ENCODE measurements at places on chromosomes 7 and 10.

DNA sequence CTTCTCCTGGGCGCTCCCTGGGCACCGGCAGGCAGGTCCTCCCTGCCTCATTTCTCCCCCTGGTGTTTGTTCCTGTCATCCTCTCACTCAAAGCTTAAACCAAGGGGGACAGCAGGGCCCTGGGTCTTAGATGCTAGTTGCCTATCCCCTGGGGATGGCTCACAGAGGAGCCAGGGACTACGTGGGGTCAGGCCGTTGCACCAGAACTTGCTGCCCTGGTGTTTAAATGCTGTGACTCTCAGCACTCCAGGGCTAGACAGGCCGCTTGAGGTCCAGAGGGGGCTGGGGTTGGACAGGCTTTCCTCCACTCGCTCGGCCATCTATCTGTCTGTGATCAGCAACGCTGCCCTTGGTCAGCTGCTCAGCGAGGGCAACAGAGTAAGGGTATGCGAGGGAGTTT is 340.3 kb downstream of the CXCL12 start:
- DNase-seq: no peak

DNA sequence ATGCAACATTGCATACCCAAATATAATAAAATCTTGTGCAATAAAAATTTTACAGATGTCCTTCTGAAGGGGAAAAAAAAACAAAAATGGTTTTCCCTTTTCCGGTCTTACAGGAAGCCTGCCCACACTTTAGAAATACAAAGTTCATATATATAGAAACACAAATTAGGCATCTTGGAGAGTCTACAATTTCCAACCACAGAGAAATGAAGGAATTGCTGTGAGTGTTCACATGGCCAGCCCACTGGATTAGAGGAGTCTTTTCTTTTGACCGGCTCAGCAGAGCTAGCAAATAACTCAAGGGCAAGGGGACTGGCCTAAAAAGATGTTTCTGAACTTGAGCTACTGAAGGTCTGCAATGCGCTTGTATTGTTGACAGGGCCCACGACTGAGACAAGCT is 92.4 kb downstream of the GLI3 start:
- no peak for DNase-seq

- DNase-seq: no peak
These were observed 297.2 kb downstream of the RPS24 start for GRCh38 chr10:78330884-78331283.

DNA sequence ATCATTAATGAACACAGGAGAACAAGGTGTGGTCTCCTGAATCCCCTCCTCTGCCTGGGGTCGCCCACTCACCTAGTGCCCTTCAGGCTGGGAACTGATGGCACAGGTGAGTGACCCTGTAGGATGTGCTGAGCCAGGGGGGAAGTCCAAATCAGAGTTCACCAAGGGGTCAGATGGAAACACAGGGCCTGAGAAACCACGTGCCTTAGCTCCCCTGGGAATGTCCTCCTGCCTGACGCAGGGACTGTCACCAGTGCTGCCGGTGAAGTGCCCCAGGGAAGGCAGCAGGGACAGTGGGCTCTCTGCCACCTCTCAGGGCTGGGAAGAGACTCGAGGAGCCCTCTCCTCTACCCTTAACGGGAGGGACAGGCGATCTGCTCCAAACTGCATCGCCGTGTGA is 5.8 kb upstream of the PYROXD2 start:
- DNase-seq: no peak

DNA sequence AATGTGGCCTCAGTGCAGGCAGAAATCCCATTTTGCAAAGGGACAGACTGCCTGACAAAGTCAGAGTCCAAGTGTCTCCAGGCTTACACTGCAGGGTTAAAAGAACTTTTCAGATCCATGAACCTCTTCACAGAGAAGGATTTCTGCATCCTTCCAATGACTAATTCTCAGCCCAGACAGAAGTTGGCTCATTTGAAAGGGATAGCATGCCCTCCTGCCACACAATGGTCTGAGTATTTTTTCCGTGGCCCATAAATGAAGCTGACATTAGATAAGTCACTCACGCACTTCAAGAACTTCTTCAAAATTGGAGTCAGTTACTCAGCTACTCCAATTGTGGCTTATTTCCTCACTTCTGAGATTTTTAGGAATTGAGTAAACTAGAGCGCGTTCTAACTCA is 170.2 kb downstream of the PLXNA4 start:
- DNase-seq: no peak

DNA sequence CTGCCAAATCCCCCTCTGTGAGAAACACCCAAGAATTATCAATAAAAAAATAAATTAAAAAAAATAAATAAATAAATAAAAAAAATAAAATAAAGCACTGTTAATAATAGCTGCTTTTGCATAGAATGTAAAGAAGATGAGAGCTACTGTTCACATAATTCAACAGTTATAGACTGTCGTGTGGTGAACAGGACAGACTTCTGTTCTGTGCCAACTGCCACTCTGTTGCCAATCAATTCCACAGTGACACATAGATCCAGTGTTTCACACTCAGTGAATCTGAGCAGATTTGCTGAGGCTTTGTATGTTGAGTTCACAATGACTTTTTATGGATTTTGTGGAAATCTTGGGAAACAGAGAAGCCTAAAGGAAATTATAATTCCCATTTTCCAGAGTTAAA is 14.9 kb downstream of the ARHGAP19 start:
- DNase-seq: no peak

DNA sequence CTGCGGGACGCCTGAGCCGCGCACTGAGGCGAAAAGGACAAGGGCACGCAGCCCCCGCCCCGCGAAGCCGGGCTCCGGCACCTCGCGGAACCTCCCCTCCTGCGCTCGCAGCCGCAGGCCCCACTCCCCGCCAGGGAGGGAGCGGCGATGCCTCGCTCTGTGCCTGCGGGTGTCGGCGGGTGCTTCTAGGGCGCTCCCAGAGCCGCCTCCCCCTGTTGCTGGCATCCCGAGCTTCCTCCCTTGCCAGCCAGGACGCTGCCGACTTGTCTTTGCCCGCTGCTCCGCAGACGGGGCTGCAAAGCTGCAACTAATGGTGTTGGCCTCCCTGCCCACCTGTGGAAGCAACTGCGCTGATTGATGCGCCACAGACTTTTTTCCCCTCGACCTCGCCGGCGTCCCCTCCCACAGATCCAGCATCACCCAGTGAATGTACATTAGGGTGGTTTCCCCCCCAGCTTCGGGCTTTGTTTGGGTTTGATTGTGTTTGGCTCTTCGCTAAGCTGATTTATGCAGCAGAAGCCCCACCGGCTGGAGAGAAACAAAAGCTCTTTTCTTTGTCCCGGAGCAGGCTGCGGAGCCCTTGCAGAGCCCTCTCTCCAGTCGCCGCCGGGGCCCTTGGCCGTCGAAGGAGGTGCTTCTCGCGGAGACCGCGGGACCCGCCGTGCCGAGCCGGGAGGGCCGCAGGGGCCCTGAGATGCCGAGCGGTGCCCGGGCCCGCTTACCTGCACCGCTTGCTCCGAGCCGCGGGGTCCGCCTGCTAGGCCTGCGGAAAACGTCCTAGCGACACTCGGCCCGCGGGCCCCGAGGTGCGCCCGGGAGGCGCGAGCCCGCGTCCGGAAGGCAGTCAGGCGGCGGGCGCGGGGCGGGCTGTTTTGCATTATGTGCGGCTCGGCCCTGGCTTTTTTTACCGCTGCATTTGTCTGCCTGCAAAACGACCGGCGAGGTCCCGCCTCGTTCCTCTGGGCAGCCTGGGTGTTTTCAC is 519 bp downstream of the ITGB8 start:
- DNase-seq: peak; percentile 44

DNA sequence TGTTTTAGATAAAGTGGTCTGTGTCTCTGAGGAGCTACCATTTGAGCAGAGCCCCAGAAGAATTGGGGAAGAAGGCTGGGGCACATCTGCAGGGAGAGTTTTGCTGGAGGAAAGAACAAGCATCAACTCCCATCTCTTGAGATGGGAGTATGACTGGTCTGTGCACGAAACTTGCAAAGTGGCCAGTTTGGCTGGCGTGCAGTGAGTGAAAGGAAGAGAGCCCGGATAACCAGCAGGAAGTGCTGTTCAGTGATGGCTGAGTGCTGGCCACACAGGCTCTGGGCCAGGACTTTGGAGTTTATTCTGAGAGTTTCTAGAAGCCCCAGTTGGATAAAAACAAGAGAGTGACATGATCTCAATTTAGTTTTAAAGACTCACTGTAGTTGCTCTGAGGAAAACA is 34.4 kb upstream of the SVIL start:
- no peak for DNase-seq

DNA sequence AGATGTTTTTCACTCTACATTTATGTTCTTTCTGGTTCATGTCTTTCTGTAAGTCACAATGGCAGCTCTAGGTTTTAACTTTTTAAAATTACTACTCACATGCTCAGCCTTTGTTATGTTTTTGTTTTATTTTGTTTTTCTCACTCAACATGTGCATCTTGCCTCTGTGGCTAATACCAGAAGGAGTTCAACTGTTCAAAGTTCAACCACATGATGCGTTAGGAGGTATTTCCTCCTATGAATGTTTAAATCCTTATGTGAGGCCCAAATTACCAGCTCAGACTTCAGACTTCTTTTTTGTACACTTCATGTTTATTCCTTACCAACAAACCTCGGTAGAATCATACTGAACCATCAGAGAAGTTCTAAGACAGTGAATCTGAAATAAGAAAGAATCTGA is 151.6 kb downstream of the MALRD1 start:
- DNase-seq: no peak

DNA sequence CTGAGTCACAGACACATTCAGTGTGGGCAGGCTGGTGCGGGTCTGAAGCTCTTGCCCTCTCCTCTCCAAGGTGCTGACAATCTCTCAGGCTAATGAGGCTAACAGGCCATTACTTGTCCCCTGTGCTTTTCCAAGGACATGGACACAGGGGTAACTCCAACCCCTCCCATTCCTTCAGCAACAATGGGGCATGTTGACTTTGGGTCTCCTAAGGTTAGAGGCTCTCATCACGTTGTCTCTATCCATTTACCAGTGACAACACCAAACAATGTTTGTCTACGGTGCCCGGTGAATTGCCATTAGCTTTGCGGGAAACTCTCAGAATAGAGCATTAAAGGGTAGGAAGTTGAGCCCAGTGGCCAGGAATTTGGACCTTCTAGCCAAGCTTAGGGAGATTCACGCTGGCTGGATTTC is 101.6 kb upstream of the TNS3 start:
- DNase-seq: no peak

- peak; percentile 25 for DNase-seq
These were observed at the start of gene PITX3 for GRCh38 chr10:102241444-102242117. Gene PITX3 (minus strand): TSS chr10:102241512. CDS start chr10:102232080, 9,432 bp downstream.

- DNase-seq: no peak
These were observed 42.3 kb upstream of the STEAP1B start for GRCh38 chr7:22542254-22542653.

GRCh38 chr7:1637155-1637554 is 32.9 kb upstream of the ELFN1 start:
- DNase-seq: no peak

GRCh38 chr7:111953611-111954010 is 252.6 kb downstream of the DOCK4 start:
- DNase-seq: no peak

DNA sequence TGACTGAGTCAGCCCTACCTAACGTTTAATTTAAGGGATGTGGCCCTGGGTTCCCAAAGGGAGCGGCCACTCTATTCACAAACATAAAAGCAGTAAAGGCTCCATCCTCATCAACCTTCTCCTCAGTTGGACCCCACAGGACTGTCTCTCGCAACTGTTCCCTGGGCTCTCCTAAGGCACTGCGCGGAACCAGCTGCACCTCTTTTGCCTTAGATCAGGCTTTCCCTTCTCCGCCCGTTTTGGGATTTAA is 689 bp upstream of the GTPBP4 start:
- no peak for DNase-seq

GRCh38 chr10:130352291-130352645 is 216.1 kb downstream of the GLRX3 start:
- no peak for DNase-seq

DNA sequence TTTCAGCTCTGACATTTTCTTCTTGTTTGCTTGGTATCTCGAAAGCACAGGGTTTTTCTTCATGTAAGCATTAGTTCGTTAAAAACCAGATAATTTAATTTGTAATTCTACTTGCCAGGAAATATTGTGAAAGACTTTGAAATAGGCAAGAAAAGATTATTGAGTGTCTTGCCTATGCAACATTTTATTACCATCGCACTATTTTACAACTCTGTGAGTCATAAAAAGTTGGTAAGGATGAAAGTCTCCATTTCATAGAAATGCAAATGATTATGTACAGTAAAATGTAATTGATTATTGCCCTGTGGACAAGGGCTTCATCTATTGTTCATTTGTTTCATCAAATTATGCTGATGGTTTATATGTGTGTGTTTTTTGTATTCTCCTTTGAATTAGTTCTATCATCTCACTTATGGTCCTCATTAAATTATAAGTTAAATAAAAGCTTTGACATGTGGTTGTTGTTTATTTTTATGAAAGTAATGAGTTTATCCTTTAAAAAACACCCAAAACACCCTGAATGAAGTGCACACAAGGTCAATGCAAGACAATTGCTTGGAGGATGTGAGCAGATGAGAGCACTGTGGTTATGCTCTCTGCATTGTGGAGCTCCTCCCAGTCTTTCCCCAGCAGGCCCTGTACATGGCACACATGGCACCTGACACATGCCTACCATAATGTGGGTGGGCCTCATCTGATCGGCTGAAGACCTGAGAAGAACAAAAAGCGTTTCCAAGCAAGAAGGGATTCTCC is 230.8 kb downstream of the CXCL12 start:
- no peak for DNase-seq

GRCh38 chr7:85508642-85509410 is 322.0 kb upstream of the SEMA3D start:
- peak; percentile 11 for DNase-seq

DNA sequence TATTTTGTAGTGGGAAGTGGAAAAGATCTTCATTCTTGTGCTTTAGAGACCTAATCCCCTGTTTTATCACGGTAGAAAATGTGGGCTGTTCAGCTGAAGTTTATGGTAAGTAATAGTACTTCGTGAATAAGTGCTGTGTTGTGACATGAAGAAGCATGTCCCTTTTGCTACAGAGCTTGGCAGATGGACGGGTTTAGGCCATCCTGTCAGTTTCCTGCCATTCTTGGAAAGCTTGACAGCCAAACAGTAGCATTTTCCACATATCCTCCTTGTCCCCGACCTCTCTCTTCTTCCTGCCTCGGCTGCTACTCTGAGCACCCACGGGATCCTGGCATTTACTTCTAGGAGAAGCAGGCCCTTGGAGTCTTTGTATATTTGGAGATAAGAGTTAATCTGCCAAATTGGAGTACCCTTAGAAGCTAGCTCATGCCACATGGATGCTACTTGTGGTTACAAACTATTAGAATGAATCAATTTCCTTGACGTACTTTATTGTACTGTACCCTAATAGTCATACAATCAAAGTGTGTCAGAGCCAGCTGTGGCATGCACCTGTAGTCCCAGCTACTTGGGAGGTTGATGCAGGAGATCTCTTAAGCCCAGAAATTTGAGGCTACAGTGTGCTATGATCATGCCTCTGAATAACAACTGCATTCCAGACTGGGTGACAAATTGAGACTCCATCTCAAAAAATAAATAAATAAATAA is 39.2 kb downstream of the PNLIPRP3 start:
- DNase-seq: no peak

GRCh38 chr7:68166525-68166924 is 1169.9 kb downstream of the TYW1 start:
- peak; percentile 95 for DNase-seq

GRCh38 chr10:33047655-33048054 is 89.6 kb upstream of the ITGB1 start:
- DNase-seq: no peak

Measured in NCI-H524 (cell line).